ENCODE measurements at places on chromosomes 3 and 15.

DNA sequence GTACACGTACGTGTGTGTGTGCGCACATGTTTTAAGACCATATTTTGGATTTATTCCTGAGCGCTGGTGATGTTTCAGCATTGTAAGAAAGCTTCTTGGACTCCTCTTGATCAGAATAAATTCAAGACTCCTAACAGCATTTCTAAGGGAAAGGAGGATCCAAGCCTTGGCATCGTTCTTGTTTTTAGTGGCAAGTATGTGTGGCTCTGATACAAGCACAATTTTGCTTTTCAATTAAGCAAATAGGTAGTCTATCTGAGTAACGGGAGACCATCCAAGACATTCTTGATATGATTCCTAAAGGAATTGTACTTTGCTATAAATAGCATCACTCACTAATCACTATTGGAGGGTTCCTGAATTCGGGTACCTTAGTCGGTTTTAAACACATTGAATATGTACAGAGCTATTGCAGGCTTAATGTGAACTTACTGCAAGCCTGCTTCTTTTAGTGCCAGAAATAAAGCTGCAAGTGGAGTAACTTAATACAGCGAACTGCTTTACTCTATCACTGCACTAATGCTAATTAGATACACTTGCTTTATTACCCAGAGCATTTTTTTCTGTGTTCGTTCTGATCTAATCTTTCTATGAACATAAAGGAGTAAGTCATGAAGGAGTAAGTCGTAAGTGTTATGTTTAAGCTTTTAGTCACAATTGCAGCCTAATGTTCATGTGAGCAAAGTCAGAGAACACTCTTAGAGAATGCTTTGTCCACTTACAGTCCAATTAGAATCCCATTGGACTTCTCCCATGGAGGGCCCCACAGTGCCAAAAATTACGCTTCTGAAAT, 186.3 kb downstream of the MCTP2 start:
- no peak for DNase-seq

DNA sequence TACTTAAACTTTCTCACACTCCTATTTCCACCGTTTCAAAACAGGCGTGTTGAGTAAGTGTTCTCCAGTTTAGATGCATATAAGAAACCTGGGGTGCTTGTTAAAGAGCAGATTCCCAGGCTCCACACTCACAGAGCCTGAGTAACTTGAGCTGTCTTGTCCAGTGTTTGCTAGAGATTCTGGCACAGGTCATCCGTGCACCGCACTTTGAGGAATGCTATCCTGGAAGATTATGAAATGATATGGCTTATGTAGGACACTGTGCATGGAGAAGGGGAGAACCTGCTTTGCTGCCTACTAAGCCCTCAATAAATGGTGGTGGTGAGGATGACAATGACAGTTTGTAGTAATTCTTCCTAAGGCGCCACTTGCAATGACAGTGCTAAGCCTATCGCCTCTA, 273.7 kb downstream of the PDZRN3 start:
- DNase-seq, result no peak

DNA sequence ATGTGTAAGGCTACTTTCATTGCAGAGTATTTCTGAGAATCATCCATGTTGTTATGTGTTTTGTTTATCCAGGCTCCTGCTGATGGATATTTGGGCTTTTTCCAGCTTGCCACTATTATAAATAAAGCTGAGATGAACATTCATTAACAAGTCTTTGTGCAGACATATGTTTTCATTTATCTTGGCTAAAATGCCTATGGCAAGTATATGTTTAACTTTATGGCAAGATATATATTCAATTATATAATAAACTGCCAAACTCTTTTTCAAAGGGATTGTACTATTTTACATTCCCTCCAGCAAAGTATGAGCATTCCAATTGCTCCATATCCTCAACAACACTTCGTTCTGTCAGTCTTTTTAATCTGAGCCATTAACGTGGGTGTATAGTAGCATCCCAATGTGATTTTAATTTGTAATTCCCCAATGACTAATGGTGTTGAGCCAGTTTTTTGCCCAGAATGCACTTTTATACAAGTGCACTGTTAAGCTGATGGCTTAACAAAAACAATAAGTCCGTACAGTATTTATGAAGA, 452.4 kb downstream of the SHQ1 start:
- no peak for DNase-seq

- no peak for DNase-seq
These were observed 4.5 kb upstream of the MGA start for GRCh38 chr15:41655716-41656115.

- DNase-seq, result no peak
These were observed 284.1 kb upstream of the LRRFIP2 start for GRCh38 chr3:37458162-37459120.

DNA sequence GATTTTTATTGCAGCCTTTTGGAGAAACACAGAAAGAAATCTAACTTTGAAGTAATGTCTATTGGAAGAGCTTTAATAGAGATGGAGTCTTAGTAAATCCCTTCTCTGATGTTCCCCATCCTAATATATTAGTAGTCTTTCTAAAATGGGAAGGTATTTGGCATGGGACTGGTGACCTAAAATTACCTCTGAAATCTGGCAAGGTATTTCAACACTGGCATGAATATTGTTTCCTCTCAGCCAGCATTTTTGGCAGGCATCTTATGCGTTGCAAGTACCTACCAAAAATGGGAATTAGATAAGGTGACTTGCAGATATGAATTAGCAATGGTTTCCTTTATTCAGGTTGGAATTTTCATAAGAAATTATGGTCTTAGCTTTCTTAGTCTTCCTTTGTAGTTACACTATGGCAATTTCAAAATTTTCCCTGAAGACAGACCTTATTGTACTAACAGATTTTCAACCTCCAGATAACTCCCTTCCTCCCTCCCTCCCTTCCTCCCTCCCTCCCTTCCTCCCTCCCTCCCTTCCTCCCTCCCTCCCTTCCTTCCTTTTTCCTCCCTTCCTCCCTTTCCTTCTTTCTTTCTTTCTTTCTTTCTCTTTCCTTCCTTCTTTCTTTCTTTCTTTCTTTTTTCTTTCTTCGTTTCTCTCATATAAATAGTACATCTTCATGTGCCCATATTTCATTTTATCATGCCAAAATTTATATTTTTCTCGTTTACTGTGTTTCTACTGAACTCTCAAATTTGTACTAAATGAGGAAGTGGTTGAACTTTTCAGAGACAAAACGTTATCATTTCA, 168.2 kb upstream of the KCNMB2 start:
- DNase-seq, result no peak

DNA sequence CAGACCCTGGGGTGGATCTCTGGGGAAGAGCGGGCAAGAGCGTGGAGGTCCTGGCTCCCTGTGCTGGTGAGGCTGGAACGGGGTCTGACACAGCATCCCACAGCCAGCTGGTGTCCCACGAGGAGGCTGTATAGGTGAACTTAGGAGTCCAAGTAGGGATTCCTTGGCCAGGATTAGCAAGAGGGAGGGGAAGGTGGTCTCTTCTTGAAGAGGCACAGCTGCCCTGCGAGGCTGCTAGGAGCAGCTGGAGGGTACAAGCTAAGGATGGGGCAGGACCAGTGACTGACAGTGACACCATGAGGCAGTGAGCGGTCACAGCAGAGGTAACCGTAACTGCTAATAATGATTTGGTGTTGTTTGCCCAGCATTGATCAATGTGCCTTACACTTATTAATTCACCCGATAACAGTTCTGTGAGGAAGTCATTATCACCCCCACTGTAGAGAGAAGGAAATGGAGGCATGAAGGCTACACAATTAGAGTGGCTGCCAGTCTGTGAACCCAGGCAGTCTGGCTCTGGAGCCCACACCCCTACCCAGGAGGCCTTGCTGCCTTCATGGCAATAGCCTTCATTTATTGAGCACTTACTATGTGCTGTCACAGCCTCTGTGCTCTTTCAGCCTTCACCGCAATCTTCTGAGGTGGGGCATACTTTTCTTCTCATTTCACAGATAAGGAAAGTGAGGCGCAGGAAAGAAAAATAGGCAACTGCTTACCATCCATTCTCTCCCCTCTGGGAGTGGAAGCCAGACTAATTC, 59.4 kb downstream of the TMEM44 start:
- peak; percentile 39 for DNase-seq

GRCh38 chr15:65362491-65362890, 15.3 kb downstream of the IGDCC3 start:
- no peak for DNase-seq

GRCh38 chr3:71906976-71907375, 122.0 kb upstream of the PROK2 start:
- DNase-seq, result no peak

DNA sequence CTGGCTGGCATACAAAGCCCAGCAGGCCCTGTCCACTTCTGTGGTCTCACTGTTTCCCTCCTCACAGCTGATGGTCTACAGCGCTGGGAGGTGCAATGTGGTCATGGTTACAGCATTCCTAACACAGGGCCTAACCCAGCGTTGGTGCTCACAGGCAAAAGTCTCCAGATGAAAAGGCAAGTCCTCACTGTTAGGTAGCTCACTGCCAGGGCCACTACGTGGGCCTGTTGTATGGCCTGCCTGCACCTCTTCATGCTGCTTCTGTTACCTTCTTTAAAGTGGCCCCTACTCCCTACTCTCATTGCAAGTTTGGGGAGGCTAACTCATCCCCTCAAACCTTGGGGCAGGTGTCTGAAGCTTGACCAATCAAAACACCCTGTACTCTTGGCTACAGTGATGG, 31.3 kb downstream of the CCDC13 start:
- DNase-seq, result no peak

GRCh38 chr3:39130693-39131265, 22.6 kb downstream of the CSRNP1 start:
- no peak for DNase-seq

DNA sequence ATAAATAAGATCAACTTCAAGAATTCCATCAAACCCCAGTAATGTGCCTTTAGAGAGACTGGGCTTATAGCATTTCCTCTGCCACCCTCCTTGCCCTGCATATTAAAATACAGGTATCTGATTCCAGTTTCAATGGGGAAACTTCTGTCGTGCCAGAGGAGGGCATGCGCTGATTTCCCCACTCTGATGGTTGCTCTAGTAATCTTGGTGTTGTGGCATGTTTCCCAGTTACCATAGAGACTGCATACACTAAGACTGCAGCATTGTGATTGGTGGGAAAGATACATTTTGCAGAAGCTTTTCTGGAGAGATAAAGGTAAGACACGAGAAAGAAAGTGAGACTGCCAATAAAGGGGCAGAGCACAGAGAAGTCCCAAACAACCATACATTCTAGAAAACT, 225.6 kb downstream of the TIGIT start:
- DNase-seq, result peak; percentile 4

- DNase-seq, result no peak
These were observed 1.7 kb downstream of the NR2C2 start for GRCh38 chr3:14949126-14949525.

DNA sequence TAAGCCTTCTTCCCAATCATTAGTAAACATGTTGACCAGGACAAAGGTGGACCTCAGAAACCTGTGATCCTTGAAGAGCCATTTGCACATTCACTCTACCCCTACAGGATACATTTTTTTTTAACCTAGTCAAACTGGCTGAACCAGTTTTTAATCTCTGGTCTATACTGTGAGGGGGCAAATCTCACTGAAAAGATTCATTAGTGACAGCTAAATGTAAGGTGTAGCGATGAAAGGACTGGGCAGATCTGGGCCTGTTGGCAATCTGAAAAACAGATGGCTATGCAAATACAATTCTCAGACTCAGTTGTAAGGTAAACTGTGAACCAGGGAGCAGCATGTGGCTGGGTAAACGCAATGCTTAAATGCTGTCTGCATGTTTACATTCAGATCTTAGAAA, 75.6 kb upstream of the SNTN start:
- no peak for DNase-seq

Data from A549 (cell line).